ENCODE measurements at places on chromosomes 11 and 22.

DNA sequence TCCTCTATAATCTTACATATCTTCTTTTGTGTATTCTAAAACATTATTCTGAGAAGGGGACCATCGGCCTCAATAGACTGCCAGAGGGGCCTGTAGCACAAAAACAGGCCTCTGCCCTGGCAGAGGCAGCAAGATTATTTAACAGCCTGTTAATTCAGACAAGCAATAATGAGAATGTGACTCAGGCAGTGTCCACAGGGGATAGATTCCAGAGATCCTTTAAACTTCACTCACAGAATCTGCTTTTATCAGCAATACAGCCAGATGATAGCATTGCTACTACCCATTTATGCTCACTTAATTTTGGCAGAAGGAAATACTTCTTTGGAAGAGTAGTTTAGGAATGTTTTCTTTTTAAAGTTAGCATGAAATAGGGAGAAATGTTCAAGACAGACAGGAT, 44.9 kb downstream of the AAMDC start:
- peak; percentile 80 for DNase-seq

DNA sequence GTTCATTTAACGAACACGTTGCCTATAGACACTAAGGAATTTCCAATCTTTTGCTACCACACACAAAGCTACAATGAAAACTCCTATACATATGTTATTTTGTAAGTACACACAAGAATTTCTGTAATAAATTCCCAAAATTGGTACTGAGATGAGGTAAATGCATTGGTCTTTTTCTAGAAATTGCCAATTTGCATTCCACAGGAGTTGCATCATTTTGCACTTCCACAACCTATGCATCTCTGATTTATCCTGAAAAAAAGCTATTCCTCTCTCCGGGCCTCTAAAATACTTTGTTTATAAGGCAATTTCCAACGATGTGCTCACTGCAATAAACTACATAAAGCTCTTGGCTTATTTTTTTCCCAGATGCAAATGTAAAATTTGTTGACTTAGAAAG, 24.9 kb downstream of the IMMP1L start:
- DNase-seq: peak; percentile 9

- DNase-seq: peak; percentile 54
Measured at GRCh38 chr22:22848364-22848866, 39.2 kb upstream of the IGLL5 start.

DNA sequence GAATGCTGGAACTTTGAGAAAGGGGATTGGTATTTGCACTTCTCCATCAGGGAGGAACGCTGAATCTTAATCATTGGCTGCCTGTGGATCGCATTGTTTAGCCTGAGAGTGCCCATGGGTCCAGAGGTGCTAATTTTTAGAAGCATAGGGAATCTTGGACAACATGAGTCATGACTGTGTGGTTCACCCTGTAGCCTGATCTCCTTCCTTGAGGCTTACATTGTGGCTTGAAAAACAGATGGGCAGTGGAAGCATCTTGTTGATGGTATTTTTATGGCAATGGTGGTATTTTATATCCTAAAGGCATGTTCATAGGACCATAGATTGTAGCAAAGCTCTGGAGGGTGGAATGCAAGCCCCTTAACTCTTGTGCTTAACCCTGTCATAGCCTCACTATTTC, 99.2 kb upstream of the DBX1 start:
- peak; percentile 7 for DNase-seq

GRCh38 chr11:76419896-76420295, 24.9 kb upstream of the EMSY start:
- no peak for DNase-seq

DNA sequence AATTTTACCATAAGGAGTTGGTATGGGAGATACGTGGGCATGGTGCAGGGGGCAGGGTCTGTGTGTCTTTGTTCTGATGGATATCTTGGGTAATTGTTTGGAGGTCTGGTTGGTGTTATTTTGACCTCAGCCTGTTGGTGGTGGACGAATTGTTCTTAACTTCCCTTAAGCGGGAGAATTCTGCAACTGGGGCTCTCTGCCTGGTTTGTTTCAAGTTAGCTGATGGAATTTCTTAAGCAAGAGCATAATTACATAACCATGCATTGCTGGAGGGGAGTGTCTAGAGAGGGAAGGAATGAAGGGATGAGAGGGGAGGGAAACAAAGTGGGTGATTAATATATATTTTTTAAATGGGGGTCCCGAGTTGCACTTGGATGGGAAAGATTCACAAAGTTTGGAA, 908.5 kb upstream of the RAG2 start:
- peak; percentile 30 for DNase-seq

DNA sequence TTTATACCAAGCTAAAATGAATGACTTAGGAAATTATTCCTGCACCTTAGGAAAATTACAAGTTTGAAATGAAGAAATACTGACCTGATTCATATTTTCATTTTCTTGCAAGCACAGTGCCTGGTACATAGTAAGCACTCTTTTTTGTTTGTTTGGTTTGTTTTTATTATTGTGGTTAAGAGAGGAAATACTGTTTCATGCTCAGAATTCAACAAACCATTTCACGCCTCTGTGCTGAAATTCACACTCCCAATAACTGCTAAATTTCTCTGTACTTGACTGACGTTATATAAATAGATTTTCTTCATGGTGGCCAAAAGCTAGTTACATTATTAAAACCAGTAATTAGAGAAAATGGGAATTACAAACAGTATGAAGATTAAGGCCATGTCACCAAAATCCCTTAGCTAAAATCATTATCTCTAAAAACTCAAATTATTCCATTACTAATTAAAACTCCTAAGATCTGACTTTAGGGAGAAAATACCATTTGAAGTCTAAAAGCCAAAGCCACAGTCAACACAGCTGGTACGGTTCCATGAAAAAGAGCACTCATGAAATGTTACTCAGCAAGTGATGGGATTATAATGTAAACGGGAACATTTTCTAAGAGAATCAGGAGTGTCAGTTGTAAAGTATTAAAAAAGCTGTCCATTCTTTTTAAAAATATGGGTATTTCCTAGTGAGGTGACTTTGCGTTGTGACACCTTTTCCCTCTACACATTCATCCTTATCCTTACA, 77.8 kb upstream of the DDI1 start:
- peak; percentile 11 for DNase-seq

DNA sequence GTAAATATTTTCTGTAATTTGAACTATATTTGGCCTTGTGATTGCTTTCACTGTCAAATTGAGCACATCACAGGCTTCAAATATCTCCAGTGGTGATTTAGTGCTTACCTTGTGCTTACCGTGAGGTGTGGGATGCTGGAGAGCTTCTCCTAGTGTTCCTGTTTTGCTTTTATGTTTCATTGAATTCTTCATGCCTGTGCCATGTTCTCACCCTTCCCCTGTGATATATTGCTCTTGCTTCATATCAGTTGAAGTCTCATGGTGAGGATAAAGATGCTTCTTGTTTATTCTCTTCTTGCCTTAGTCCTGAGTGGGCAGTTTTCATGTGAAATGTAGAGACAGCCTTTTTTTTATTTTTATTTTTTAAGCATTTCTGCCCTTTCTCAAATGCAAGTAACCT, 198.0 kb upstream of the PDGFD start:
- DNase-seq: no peak

- peak; percentile 26 for DNase-seq
Measured at GRCh38 chr22:22745225-22746060, 101.0 kb downstream of the GGTLC2 start.

DNA sequence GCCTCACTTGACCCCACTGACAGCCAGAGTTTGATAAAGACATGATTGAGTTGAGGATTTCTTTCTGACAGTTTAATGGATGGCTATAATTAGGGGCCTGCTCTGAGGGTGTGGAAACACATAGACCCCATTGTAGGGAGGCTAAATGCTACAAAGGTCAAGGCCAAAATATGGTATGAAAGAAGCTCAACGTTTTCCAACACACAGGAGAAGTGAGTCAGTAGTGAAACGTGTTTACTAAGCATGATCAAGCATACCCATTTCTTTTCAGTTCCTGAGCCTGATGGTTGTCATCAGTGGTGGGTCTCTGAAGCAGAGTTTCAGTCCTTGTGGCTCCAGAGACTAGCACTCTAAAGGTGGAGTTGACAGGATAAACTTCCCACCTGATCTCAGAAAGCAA, 69.7 kb downstream of the SNX19 start:
- peak; percentile 48 for DNase-seq

GRCh38 chr11:109864151-109864661, 229.0 kb upstream of the ZC3H12C start:
- peak; percentile 22 for DNase-seq

DNA sequence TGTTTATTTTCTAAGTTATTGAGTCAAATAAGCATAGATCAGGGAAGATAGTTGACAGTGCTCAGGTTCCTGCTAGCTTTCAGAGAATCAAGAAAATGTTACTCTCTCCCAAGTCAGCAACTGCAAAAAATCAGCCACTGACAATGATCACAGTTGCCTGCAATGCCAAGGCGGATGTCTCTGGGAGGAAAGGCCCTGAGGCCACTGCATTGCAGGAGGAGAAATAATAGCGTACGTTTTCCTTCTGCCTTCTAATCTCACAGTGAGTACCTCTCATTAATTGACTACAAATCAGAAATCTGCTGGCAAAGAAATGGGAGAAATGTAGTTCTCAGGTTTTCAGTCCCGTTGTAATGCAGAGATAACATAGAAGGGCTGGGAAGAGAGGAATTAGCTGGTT, 54.0 kb upstream of the SPON1 start:
- no peak for DNase-seq

GRCh38 chr22:49433717-49434611, 393.7 kb downstream of the BRD1 start:
- no peak for DNase-seq

- DNase-seq: no peak
Measured at GRCh38 chr11:45095691-45096010, 50.8 kb upstream of the PRDM11 start.

DNA sequence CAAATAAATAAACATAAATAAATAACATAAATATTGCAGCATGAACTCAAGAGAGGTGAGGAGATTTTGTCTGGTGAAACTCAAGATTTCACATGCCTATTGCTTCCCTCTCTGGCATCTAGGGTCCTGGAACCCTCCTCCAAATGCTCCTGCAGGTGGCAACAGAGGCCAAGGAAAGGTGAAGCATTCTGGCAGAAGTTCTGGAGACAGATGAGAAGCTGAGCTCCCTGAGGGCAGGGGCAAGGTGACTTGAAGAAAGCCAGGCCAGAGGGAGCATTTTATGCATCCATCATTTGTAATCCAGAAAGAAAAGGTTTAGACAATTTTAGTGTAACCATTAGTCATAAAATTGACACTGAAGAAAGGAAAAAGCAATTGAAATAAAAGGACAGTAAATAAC, 64.9 kb downstream of the ENDOD1 start:
- no peak for DNase-seq

DNA sequence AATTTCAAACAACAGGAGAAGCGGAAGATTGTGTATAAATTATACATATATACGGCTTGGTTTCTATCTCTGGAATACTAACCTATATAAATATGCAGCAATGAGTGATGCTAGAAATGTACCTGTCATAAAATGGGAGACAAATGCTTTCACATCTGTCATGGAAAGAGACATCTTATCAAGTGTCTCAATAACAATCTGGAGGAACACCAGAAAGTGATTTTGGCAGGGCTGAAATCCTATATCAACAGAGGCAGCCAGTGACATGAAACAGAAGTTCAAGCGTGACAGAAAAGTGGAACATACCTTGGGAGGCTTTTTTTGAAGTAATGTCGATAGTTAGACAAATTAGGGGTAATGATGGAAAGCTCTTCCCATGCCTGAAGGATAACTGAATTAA, 834.6 kb downstream of the JRKL start:
- DNase-seq: no peak

GRCh38 chr11:126024123-126024522, 38.5 kb downstream of the CDON start:
- DNase-seq: no peak

DNA sequence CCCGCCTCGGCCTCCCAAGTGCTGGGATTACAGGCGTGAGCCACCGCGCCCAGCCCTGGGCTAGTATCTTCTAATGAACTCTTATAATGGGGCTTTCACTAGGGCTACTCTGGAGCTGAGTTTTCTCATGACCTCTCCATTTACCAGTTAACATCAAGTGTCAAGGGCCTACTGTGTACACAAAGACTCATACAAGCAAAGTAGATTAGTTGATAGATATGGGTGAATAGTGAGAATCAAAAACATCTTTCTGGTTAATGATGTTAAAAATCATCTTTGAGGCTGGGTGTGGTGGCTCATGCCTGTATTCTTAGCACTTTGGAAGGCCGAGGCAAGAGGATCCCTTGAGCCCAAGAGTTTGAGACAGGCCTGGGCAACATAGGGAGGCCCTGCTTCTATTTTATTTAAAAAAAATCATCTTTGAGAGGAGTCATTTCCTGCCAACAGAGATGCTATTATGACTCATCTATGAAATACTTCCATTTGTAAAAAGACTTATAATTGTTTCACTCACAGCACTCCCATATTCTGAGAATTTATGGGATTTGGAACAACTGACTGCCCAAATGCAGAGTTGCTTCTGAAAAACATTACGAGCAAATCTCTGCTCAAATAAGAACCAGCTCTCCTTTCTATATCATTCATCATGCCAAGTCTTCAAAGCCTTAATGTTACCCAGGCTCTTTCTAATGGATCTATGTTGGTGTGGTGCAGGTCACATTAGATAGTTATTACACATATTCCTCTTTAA, 57.0 kb downstream of the GDPD4 start:
- peak; percentile 89 for DNase-seq

- peak; percentile 52 for DNase-seq
Measured at GRCh38 chr11:118437208-118438125, 1.2 kb downstream of the KMT2A start.

DNA sequence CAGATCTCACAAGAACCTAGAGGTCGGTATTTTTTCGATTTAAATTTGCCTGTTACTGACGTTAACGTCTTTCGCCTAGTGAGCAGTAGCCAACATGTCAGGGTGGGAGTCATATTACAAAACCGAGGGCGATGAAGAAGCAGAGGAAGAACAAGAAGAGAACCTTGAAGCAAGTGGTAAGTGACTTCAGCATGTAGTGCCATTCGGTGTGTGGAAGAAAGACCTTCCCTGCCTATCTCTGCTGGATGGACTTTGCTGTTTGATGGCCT, 750 bp downstream of the XRCC6 start:
- DNase-seq: no peak

DNA sequence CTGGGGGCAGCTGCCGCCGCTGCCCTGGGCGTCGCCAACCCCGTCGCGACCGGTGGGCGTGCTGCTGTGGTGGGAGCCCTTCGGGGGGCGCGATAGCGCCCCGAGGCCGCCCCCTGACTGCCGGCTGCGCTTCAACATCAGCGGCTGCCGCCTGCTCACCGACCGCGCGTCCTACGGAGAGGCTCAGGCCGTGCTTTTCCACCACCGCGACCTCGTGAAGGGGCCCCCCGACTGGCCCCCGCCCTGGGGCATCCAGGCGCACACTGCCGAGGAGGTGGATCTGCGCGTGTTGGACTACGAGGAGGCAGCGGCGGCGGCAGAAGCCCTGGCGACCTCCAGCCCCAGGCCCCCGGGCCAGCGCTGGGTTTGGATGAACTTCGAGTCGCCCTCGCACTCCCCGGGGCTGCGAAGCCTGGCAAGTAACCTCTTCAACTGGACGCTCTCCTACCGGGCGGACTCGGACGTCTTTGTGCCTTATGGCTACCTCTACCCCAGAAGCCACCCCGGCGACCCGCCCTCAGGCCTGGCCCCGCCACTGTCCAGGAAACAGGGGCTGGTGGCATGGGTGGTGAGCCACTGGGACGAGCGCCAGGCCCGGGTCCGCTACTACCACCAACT, 1.0 kb downstream of the FUT4 start:
- peak; percentile 19 for DNase-seq
